ENCODE measurements at places on chromosomes 6 and 20.

GRCh38 chr6:46948699-46949098 lies 27.0 kb upstream of the ADGRF5 start:
- no peak for DNase-seq

DNA sequence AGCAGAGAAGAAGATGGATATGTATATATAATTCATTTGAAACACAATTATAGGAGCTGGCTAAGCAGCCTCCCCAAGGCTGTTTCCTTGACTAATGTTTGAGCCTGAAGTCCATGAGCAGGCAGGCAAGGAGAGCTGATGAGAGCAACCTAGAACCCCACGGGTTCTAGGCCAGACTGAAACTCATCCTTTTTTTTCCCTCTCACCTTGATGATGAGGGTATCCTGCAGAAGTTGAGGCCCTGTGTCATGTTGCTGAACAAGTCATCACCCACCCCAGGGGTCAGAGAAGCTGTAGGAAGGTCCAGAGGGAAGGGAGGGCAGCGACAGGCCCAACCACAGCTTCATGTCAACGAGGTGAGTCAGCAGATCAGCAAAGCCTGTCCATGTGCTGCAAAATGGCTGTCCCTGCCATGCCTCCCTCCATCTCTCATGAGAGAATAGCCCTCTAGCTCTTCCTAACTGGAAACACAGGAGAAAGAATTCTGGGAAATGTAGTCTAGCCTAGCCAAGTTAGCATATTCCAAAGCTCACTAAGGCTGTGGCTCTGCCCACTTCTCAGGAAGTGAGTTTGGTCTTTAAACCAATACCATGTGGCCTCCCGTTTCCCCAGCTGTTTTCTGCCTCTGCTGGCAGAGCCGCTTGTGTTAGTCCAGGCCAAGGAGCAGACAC lies 91.3 kb upstream of the DTNBP1 start:
- no peak for DNase-seq

DNA sequence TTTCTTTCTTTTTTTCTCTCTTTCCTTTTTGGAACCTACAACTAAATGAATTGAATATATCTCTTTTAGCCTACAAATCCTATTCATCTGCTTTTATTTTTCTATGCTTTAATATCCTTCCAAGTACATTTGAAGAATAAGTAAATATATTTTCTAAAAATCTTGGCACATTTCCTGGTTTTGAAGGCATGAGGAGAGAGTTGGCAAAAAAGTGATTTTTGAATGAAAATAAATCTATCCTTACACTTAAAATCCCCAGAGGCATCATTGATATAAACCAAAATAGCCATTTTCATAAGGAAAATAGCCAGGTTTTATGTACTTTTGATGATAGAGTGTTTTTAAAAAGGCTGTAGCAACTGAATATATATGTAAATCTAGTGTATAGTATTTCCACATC lies 69.0 kb downstream of the SAMD5 start:
- no peak for DNase-seq

GRCh38 chr6:107129370-107129925 lies 14.1 kb upstream of the BEND3 start:
- no peak for DNase-seq

- DNase-seq: peak; percentile 60
Observed at GRCh38 chr6:129575378-129576118, 134.4 kb downstream of the ARHGAP18 start.

DNA sequence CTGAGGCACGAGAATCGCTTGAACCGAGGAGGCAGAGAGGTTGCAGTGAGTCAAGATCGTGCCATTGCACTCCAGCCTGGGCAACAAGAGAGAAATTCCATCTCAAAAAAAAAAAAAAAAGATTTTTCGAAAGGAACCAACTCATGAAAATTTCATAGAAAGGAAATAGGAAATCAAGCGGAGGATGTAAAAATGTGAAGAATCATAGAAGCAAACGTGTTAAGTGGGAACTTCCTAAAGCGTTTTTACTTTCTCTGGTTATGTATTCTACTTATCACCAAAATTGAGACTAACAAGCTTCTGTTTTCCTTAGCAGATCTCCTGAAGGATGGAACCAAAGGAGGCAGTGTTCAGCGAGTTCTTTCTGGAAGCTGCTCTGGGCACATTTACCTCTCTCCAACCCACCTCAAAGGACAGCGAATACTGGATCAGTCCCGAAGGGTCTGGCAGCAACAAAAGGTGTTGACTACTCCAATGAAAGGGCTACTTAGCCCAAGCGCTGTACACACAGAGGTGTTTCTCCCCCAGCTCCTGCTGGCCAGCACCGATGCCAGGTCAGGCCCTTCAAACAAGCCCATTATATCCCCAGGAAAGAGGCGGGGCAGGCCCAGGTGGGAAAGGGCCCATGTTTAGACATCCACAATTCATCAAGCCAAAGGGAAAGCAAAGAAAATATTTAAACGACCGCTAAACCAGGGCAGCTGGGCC lies 327.5 kb upstream of the JARID2 start:
- no peak for DNase-seq

GRCh38 chr20:54214566-54214965 lies 6.7 kb downstream of the PFDN4 start:
- no peak for DNase-seq

- no peak for DNase-seq
Observed at GRCh38 chr6:156582509-156582992, 194.6 kb upstream of the ARID1B start.

- DNase-seq: no peak
Observed at GRCh38 chr20:62350629-62351422, 16.3 kb downstream of the LAMA5 start.

GRCh38 chr6:5095236-5095635 lies 10.1 kb downstream of the PPP1R3G start:
- no peak for DNase-seq

GRCh38 chr6:70345619-70346018 lies 42.7 kb upstream of the COL9A1 start:
- no peak for DNase-seq

- no peak for DNase-seq
Observed at GRCh38 chr20:46558511-46558959, 8.1 kb upstream of the OCSTAMP start.

DNA sequence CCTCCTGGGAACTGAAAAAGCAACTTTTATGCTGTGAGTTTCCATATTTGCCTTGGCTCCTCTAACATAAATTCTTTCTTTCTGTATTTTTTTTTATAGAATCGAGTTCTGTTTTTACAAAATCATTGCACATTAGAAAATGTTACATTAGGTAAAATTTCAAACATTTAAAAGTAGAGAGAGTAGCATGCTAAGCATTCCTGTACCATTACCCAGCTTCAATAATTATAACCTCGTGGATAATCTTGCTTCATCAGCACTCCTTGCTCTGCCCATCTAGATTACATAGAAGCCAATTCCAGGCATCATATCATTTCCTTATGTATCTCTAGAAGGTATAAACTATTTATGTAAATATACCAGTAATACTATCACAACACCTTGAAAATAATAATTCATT lies 15.4 kb upstream of the FBXO30 start:
- DNase-seq: no peak

DNA sequence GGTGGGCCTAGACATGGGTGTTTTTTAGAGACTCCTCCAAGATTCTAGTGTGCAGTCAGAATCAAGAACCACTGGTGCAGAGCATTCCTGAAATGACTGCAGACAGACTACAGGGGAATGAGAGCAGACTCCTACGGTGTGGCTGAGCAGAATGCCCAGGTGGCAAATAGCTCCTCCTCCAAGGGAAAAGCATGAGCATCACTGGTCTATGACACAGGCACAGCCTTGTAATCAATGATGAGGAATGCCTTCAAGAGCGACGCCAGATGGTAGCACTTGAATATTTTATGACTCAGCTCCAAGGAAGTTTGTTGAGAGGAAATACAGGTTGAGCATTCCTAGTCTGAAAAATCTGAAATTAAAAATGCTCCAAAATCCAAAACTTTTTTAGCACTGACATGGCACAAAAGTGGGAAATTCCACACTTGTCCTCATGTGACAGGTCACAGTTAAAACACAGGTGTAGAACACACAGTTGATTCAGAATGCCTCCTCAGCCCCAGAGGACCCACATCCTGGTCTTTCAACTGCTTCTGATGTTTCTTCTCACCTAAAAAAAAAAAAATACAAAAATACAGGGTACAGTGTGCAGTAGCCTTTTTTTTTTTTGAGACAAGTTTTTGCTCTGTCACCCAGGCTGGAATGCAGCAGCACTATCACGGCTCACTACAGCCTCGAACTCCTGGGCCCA lies 10.6 kb upstream of the FAM8A1 start:
- no peak for DNase-seq

DNA sequence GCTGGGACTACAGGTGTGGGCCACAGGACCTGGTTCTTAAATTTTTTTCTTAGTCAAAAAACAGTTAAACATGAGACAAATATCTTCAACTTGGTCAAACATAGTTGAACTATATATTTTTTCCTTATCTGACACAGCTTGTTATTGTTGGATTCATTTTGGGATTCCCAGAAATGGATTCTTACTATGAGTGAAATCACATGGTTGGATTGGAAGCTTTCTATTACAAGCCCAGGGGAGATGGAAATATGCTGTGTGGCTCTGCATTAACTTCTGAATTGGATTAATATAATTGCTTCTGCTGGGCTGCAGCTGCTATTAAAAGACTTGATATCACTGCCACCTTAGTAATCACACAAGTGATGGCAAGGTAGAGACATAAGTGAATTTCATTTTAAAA lies 126.4 kb upstream of the DUSP22 start:
- no peak for DNase-seq

- DNase-seq: no peak
Observed at GRCh38 chr20:54134445-54135220, 39.2 kb downstream of the CYP24A1 start.

DNA sequence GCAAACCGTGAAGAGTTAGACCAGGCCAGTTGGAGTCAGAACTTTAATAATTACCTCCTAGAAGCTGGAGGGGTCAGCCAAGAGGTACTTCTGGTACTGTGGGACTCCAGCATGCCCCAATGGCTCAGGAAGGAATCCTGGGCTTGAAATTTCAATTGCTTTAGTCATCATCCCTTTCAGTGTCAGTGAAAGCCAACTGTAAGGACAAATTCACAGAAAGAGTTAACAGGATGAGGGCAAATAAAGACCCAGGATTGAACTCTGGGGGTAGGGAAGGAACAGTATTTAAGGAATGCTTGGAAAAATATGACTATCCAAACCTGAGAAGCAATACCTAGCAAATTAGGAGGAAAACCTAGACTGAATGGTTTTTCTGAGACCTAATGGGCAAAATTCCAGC lies 735.1 kb upstream of the MARCKS start:
- no peak for DNase-seq

DNA sequence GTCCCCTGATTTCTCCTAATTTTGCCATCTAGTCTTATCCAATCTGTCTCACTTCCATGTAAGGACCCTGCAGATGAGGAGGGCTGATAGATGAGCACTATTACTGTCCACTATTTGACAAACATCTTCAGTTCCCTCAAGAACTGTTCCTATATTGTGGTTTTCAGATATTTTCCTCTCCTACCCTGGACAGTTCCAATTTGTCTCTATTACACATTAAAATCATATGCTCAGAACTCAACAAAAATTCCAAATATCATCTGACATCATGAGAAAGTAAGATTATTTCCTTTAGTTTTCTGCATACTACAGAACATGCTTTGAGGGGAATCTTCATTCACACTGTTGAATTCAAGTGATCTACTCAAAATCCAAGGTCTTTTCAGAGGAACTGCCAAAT lies 265.6 kb upstream of the ARID1B start:
- no peak for DNase-seq

DNA sequence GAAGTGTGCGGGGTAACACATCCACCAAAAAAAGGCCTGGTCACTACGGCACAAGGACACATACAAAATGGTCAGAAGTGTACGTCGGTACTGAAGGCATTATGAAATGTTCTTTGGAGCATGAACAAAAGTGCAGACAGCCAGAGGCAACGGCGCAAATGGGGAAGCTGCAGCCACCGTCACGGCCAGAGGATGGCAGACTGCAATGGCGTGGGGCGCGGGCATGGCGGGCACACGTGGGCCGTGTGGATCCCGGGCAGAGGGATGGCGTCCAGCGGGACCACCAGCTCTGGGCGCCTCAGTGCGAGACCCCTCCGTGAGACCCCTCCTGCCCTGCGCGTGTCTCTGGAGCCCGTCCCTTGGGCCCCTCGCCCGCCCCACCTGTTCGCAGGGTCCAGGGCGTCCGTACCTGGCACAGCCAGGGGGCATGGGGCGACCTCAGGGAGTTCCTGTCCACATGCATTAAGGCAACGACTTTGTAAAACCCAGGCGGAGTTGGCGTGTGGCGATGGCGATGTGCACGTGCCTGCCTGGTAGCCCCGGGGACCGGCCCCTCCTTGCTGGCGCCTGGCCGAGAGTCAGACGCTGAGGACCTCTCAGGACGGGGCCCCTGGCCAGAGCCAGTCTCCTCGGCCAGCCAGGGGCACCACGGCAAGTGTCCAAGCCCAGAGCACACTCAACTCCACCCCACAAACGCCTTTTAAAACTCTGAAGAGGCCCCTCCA lies 39.5 kb upstream of the CHRNA4 start:
- DNase-seq: no peak

- DNase-seq: no peak
Observed at GRCh38 chr6:9494864-9495263, 920.0 kb downstream of the TFAP2A start.

GRCh38 chr6:31007694-31008093 lies 2.6 kb upstream of the MUC22 start:
- no peak for DNase-seq

DNA sequence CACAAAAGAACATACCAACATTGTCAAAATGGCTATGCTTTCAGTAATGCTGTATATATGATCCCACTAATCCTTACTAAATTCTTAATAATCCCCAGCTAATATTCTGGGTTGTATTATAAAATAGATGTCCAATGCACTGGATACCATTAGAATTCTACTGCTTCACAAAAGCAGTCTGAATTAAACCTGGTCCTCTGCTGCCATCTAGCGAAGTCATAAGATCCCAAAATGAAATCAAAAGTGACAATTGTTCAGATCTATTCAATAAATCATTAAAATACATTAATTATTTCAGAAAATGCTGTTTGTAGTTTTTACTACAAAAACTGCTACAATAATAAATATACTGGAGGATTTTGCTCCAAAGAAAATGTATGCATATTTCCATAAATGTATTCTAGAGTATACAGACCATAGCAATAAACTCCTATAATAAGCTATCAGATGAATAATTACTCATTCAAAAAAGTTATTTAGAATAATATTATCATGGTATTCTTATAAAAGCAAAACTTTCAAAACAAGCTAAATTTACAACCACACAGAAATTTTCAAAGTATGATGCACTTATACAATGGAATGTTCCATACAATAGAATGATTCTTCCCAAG lies 92.6 kb downstream of the RNGTT start:
- peak; percentile 63 for DNase-seq

DNA sequence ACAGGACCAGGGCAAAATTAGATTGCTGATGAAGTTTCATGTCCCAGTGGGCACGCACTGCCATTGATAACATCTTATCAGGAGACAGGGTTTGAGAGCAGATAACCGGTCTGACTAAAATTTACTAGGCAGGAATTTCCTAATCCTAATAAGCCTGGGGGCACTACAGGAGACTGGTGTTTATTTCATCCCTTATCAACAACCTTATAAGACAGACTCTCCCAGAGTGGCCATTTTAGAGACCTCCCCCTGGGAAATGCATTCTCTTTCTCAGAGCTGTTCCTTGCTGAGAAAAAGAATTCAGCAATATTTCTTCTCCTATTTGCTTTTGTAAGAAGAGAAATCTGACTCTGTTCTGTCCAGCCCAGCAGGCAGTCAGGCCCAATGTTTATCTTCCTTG lies 423.4 kb upstream of the IMPG1 start:
- no peak for DNase-seq

Data from hematopoietic multipotent progenitor cell treated with erythropoietin and hydrocortisone succinate and interleukin-3 and kit ligand, for 17 days (in vitro differentiated cells).